Right renal cortex interstitium (tissue), 3 donors: ENCODE measurements at places on chromosomes 4 and X.

GRCh38 chrX:68870357-68870756 lies 41.5 kb downstream of the EFNB1 start:
- DNase-seq: no peak

- DNase-seq: no peak
Observed at GRCh38 chr4:23923141-23923540, 33.3 kb upstream of the PPARGC1A start.

DNA sequence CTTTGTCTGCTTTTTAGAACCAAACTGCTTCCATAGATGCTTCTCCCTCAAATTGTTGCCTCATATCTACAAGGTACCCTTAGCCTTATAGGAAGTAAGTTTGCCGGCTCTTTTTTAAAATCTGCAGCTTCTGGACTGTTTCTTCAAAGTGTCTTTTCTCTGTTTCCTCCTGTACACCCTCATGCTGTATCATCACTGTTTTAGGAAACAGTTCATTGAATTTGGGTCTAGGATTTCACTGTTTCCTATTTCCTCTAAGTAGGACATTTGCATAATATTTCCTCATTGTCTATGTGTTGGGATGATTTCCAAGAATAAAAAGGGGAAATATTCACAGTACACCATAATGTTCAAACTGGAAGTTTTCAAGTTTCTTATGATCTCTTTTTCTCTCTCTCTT lies 43.0 kb downstream of the BANK1 start:
- no peak for DNase-seq

GRCh38 chrX:13126775-13127174 lies 82.4 kb upstream of the FAM9C start:
- no peak for DNase-seq

DNA sequence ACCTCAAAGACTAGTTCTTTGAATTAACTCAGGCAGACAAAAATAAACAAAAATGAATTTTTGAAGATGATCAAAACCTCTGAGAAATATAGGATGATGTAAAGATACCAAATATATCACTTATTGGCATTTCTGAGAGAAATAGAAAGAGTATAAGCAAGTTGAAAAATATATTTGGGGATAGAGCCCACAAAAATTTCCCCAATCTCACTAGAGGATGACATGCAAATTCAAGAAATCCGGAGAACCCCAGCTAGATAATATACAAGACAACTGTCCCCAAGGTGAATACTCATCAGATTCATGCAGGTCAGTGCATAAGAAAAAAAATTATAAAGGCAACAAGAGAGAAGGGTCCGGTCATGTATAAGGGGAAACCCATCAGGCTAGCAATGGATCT lies 129.1 kb downstream of the CXXC4 start:
- DNase-seq: no peak

DNA sequence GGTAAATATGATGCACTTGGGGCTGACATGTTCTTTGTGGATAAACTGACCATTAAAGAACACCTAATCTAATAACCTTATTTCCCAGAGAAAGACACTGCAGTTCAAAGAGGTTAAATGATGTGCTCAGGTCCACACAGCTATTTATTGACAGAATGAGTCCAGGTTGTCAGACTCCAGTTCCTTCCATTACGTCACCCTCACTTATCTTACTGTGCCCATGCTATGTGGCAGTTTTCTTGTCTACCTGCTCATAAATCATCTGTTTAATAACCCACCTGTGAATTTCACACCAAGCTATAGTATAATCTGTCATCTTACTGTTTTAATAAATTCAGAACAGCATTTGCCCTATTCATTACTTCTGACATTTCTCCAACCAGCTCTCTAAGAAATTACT lies 36.7 kb downstream of the QRFPR start:
- no peak for DNase-seq

DNA sequence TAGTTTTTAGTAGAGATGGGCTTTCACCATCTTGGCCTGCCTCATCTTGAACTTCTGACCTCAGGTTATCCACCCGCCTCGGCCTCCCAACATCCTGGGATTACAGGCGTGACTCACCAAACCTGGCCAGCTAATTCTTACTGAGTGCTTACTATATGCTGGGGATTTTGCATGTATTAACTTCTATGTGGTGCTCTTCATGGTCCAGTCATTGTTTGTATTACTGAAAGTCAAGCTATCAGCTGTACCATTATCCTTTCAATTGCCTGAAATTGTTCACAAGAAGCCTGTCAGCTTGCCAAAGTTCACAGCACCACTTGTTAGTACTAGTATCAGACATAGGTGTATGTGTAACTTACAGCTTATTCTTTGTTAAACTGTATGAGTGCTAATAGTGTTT lies 1272.1 kb downstream of the ARAP2 start:
- no peak for DNase-seq

DNA sequence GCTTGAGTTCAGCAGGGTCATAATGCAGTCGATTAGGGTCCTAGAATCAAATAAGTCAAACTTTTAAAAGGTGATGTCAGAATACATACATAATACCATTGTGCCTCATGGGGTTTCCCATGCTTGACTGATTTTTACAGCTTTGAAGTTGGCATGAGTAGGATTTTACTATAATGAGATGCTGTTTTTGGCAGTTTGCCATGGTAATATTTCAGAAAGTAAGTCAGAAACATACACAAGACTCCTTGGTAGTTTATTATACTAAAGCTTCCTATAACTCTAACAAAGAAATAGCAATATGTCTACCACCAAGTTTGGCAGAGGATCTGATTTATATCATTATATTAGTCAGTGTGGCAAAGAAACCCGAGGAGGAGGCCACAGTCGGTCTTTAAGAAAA lies 45.2 kb downstream of the PHKA2 start:
- no peak for DNase-seq
